ENCODE measurements at places on chromosomes 16 and 17. TPM values are rescaled to one million over a fixed set of nuclear protein-coding genes. Genes with fewer than 3 reads are reported as not detected.

C17orf67 gene
- total RNA-seq: 1.7 TPM

PRPF8 gene
- total RNA-seq: 74.5 TPM

HSD17B2 gene
- 0.33 TPM for total RNA-seq

AOC3 gene
- 0.26 TPM for total RNA-seq
